ENCODE measurements at places on chromosomes 12 and 14. TPM values are rescaled to one million over a fixed set of nuclear protein-coding genes. Genes with fewer than 3 reads are reported as not detected.

- H3K36me3 ChIP-seq = no peaks in the 10 kb centered on the region
- no peaks in the 10 kb centered on the region for H3K27me3 ChIP-seq
- DNase-seq = no peak
- no peaks in the 10 kb centered on the region for H3K4me1 ChIP-seq
- no peak overlapping the region for H3K4me3 ChIP-seq
- no peak overlapping the region for H3K27ac ChIP-seq
These were observed 101.2 kb downstream of the BTG1 start for GRCh38 chr12:92044435-92044834.

DNA sequence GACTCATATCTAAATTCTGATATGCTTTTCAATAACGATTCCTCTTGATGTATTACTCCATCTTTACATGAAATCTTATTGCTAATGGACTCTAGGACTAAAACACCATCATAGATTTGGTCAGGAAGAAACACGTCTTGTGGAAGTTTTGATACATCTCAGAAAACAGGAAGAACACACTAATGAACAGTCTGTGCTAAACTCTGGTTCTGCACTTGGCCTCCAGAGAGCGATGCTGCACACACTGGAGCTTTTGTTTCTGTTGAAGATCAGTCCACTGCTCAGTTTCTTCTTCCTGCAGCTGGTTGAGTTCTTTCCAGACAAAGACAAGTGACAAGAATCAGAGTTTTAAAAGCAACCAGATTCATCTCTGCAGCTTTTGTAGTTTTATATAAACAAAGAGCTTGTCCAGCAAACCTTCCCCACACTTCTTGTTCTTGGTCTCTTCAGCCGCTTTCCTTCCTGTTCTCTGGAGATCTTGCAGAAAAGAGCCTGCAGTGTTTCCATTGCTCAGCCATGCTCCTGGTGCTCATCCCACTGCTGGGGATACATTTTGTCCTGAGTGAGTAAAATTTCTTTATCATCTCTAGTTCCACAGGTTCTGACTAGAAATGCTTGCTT, 229.1 kb upstream of the OR4E1 start:
- H3K27me3 ChIP-seq = no peaks in the 10 kb centered on the region
- no peak for DNase-seq
- no peak overlapping the region for H3K4me3 ChIP-seq
- no peaks in the 10 kb centered on the region for H3K36me3 ChIP-seq

- H3K36me3 ChIP-seq = no peaks in the 10 kb centered on the region
- H3K27ac ChIP-seq = peak overlapping the region; percentile 2
- H3K4me1 ChIP-seq = peaks cover 21% of the 10 kb centered on the region
- DNase-seq = no peak
These were observed 147.9 kb downstream of the ETV6 start for GRCh38 chr12:11797317-11797913.

GRCh38 chr12:77968021-77968420, 137.3 kb downstream of the NAV3 start:
- no peak overlapping the region for H3K27ac ChIP-seq
- H3K36me3 ChIP-seq = no peaks in the 10 kb centered on the region
- no peaks in the 10 kb centered on the region for H3K4me1 ChIP-seq
- H3K27me3 ChIP-seq = no peaks in the 10 kb centered on the region

DNA sequence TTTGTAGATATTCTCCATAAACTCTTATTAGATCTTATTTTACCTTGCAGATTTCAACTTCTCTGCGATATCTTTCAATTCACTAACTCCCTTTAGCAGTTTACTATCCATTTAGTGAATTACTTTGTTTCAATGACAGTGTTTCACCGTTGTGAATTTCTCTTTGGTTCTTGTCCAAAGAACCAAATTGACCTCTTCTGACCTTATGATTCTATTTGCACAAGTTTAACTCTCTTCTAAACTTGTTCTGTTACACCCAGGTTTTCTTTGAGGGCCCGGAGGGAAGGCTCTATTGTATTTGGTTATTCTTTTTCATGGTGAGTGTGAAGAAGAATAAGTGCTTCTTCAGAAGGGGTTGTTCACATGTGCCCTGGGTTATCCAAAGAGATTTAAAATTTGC, 186.7 kb downstream of the MON2 start:
- no peak overlapping the region for H3K4me3 ChIP-seq
- H3K27me3 ChIP-seq = no peaks in the 10 kb centered on the region
- no peak for DNase-seq
- no peaks in the 10 kb centered on the region for H3K4me1 ChIP-seq
- no peaks in the 10 kb centered on the region for H3K36me3 ChIP-seq
- no peak overlapping the region for H3K27ac ChIP-seq

ITGA7 gene
- total RNA-seq = 5.9 TPM
